ENCODE measurements at places on chromosomes 7 and 10.

DNA sequence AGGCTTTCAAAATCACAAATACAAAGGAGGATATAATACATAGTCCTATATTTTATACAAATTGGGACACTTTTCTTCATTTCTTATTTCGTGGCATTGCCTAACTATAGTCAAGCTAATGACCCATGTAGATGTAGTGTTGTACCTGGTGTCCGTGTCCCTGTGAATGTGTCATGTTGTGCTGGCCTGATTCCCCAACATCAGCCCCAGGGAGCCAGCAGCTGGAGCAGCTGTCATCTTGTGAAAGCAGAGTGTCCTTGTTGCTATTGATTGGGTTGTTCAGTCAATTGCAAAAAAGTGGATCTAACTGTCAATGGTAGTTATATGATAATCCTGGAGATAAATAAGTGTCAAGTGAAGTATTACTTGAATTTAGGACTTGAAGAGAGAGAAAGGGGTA, 86.3 kb downstream of the KAT6B start:
- DNase-seq = no peak

GRCh38 chr7:148337246-148337965, 253.2 kb upstream of the C7orf33 start:
- DNase-seq = no peak

- DNase-seq = no peak
Measured at GRCh38 chr7:43114458-43114780, 2.0 kb downstream of the HECW1 start.

- DNase-seq = no peak
Measured at GRCh38 chr7:24851786-24852185, 94.5 kb upstream of the GSDME start.

- no peak for DNase-seq
Measured at GRCh38 chr10:50968386-50969091, 83.1 kb upstream of the A1CF start.

DNA sequence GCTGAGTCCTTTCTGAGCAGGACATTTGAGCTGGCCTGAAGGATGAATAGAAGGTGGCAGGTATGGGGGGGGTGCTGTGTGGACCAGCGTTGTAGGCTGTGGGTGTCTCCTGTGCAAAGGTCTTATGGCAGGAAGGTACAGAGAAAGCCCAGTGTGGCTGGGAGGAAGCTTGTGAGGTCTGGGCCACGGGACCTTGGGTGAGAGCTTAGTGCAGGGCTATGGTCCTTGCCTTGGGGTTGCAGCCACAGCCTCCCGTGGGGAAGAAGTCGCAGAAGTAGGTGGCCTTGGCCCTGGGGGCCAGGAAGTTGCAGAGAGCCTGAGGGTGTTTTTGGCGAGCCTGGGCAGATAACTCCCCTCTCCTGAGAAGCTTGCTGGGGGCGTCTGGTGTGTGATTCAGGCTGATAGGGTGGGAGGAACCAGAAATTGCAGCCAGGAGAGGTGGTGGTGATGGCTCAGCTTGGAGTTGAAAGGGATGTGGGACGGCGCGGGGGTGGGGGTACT, 172.0 kb upstream of the TNRC18 start:
- no peak for DNase-seq

- no peak for DNase-seq
Measured at GRCh38 chr7:38303866-38304265, 30.4 kb upstream of the TARP start.

GRCh38 chr7:5476001-5476400, 52.4 kb upstream of the TNRC18 start:
- no peak for DNase-seq

GRCh38 chr10:11335167-11335652, 276.2 kb downstream of the USP6NL start:
- no peak for DNase-seq

DNA sequence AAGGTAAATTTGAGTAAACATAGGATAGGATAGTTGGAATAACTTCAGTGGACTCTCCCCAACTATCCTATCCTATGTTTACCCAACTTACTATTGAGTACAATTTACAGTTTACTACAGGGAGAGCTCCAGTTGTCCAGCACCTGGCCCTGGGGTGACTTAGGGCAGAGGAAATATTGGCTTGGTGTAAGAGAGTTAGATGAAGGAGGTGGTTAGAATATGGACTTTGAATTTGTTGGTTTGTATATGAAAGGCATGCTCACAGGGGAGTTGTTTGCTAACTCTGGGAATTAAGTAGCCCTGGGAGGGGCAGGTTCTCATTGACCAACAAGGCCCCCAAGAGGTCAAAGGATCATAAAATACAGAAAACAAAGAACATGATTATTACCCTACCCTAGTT, 497.7 kb downstream of the ARL4A start:
- no peak for DNase-seq

DNA sequence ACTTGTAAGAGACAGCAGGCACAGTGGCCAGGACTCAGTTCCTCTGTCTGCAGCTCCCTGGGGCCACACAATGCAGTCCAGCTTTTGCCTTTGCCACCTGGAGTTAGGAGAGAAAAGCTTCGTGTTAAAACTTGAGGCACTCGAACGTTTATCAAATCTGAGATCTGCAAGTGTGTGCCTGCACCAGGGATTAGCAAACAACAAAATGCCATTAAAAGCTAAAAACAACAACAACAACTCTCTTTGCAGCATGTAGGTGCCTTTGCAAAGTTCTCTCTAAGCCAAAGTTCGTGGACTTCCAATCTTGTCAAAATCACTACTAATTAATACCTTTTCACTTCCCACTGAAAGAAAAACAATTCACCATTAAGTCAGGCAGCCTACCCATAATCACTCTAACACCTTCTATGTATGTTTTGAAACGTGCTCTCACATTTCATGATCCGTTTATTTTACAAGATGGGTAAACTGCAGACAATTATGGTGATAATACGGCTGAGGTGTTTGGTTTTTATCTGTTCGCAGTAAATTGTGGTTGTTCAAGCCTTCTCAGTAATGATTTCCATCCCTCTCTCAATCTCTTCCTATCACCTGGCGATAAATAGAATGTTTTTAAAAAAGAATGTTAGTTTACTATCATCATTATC, 36.2 kb upstream of the SDK1 start:
- DNase-seq = no peak

DNA sequence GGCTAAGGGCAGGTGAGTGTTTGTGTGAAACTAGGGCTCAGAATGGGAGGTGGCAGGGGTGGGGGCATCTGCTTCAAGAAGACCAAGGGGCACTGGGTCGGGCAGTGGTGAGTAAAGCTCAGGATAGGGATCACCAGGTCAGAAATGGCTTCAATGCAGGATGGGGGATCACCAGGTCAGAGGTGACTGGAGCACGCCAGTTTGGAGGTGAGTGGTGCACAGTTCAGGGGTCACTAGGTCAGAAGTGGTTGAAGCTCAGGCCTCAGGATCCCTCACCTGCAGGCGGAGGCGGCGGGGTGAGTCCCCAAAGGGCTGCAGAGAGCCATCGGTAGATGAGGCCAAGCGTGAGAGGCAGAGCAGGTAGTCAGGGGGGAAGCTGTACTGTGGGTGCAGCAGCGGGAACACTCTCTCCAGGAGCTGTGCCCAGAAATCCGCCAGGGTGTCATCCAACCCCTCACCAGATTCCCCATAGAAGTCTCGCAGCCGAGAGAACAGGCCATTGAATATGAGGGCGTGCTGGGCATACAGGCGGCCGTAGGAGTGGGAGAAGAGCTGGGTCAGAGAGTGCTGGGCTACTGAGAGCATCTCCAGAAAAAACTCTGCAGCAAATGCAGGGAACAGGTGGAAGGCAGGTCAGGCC, 1.8 kb downstream of the GPC2 start:
- no peak for DNase-seq

DNA sequence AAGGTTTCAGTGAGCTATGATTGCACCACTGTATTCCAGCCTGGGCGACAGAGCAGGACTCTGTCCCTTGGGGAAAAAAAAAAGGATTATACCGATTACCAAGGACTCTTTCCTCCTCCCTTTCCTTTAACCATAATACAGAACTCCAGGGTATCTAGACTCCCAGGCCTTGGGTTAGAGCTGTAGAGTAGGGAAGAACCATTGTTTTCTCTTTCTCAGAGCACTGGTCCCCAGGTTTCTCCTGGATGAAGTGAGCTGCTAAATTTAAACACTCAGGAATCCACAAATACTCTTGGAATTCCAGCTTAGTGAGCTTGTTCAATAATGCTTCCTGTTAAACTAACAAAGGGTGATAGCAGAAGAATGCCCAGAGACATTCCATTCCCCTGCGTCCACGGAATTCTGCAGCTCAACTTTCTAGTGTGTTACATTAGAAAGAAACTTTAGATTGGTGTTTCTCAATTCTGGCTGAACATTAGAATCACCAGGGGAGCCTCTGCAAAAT, 14.6 kb upstream of the RPEL1 start:
- DNase-seq = no peak

- DNase-seq = no peak
Measured at GRCh38 chr7:47501406-47501805, 80.5 kb downstream of the TNS3 start.

DNA sequence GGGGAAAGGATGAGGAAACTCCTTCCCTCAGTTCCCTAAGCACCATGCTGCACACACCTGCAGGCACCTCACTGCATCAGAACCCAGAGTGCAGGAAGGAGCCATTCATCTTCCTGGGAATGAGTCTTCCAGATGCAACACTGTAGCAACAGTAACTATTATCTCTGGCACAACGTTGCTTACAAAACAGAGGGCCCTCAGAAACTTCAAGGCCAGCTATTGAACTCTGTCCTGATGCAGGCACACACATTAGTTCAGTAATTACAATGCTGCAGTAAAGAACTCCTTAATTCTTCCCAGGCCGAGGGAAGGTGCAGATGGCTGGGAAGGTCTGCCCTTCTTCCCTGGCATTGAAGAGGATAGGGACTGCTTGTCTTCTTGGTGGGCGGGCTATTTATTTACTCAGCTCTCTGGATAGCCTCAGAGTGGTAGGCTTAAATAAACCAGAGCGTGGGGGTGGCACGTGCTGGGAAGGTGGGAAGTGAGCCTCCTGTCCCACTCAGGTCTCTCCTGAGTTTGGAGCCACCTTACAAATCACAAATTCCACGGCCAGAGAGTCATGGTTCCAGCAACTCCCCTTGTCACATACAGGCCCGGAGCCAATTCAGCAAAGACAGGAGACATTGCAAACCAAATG, 125.1 kb upstream of the JCAD start:
- DNase-seq = no peak

GRCh38 chr7:8146106-8146787, 115.7 kb downstream of the ICA1 start:
- DNase-seq = no peak

GRCh38 chr10:73803680-73804286, 7.6 kb downstream of the NDST2 start:
- DNase-seq = no peak

DNA sequence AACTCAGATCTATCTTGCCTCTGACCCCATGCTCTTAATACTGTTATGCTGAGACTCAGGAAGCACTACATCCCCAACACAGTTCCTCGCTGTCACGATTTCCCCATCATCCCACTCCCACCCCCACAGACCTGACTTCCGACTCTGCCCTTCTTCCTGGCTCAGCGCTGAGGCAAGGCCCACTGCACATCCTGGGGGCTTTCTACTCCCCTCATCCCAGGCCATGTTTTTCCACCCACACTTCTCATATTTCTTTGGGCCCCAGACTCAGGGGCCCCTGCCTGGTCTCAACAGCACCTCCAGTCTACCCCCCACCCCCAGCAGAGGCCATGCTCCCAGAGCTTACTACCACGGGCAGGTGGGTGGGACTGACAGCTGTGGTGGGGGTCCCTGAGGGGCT, 7.7 kb upstream of the NDST2 start:
- DNase-seq = no peak

DNA sequence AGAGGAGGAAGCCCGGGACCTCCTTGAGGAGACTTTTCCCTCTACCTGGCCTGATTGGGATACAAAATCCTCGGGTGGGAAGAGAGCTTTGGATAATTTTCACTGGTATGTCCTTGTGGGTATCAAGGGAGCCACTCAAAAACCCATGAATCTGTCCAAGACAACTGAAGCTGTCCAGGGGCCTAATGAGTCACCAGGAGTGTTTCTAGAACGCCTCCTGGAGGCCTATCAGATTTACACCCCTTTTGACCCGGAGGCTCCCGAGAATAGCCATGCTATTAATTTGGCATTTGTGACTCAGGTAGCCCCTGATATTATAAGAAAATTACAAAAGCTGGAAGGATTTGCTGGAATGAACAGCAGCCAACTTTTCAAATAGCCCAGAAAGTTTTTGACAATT, 38.6 kb downstream of the ZNF25 start:
- DNase-seq = no peak

DNA sequence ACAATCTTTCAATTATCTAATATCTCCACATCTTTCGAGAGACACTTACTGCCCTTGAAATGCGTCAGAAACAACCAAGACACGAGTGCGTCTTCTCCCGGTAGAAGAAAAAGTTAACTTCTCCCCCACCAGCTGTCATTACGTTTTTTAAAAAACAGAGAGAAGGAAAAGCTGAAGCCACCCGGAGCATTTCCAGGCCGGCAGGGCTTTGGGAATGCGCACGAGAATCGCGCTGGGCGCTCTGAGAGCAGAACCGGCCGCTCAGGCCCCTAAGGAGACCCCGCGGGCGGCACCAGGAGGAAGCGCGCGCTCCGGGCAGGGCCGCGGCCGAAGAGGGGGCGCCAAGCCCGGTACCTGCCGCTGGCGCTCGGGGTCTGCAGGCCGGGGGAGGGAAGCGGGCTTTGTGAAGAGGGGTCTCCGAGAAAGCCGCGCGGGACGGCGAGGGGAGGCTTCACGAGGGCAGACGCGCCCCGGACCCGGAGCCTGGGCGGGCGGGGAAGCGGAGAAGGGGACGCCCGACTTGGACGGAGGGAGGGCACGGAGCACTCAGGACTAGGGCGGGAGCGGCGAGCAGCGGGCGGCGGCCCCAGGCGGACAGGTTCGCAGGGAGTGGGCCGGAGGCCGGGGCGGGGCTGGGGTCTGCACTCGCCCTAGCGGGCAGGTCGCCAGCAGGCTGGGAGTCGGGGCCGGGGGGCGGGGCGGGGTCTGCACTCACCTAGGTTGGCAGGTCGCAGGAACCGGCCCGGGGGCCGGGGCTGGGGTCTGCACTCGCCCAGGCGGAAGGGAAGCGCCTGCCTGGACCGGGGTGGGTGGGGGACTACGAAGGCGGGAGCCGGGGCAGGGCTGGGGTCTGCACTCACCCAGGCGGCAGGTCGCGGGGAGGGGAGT, 932 bp downstream of the ESYT2 start:
- DNase-seq = no peak

GRCh38 chr10:33798754-33799153, 464.3 kb upstream of the NRP1 start:
- no peak for DNase-seq

GRCh38 chr10:77855404-77856155, 71.0 kb downstream of the DLG5 start:
- no peak for DNase-seq

GRCh38 chr7:13898957-13899670, 90.4 kb downstream of the ETV1 start:
- DNase-seq = no peak

Measured in cortex of kidney (tissue), 1 donor.